ENCODE measurements at places on chromosomes 6 and 20.

- DNase-seq, result no peak
These were observed 470.2 kb upstream of the BTBD3 start for GRCh38 chr20:11447371-11448100.

DNA sequence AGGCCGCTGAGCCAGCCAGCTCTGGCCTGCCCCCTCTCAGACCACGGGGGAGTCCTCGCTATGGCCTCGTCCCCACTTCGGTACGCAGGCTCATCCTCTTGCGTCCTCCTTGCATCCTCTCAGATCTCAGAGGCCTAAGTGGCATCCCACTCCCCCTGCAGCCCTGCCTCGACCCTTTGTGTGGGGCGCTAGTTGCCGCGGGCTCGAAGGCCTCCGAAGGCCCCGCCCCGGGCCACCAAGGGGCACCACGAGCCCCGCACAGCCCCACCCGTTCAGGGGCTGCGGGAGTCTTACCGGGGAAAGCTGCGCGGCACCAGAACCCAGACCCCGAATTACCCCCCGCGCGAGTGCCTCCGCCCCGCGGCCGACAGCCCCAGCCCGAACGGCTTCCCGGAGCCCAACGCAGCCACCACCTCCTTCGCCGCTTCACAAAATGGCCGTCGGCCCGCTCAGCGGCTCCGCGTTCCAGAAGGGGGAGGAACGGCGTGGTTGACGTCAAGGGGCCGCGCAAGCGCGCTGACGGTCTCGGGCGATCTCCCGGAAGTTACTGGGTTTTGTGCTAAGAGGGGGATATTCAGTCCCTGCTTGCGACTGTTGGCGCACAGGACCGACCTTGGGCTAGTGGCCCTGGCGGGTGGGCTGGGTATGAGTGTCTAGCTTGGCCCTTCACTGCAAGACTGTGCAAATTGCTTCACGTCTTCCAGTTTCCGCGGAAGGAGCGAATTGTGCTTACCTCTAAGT is at the start of the genes CPNE1 and RBM12:
TSS of gene CPNE1 (minus strand) at position 435 of the 741 bp plus-strand sequence. CDS start 31,977 bp downstream, outside the sequence.
TSS of gene RBM12 (minus strand) at position 435 of the 741 bp plus-strand sequence. CDS start 9,578 bp downstream, outside the sequence.
- DNase-seq, result peak; percentile 95

- peak; percentile 71 for DNase-seq
These were observed 773 bp upstream of the AHI1 start for GRCh38 chr6:135498185-135498841.

- DNase-seq, result no peak
These were observed 736.4 kb upstream of the MARCKS start for GRCh38 chr6:113120582-113121285.

- peak; percentile 13 for DNase-seq
These were observed 717 bp downstream of the CSNK2A1 start for GRCh38 chr20:542777-543368.

GRCh38 chr6:30130887-30131862 is 4.8 kb upstream of the TRIM40 start:
- peak; percentile 68 for DNase-seq

DNA sequence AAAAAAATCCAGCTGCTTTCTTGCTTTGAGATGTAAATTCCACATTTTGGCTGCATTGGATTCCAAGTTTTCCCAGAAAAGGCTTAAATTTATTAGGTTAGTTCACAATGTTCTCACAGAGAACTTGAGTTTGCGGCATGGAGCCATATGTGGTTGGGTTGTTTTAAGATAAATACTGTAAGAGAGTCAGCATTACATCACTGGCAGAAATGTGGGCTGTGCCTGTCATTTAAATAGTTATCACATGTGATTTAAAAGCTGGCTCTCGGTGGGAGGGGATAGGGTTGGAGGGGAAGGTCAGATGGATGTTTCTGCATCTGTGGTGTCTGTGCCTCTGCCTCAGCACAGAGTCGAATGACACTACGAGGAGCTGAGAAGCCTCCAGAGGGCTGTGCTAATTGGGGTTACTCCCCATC is 73.8 kb upstream of the SCP2D1 start:
- DNase-seq, result no peak

DNA sequence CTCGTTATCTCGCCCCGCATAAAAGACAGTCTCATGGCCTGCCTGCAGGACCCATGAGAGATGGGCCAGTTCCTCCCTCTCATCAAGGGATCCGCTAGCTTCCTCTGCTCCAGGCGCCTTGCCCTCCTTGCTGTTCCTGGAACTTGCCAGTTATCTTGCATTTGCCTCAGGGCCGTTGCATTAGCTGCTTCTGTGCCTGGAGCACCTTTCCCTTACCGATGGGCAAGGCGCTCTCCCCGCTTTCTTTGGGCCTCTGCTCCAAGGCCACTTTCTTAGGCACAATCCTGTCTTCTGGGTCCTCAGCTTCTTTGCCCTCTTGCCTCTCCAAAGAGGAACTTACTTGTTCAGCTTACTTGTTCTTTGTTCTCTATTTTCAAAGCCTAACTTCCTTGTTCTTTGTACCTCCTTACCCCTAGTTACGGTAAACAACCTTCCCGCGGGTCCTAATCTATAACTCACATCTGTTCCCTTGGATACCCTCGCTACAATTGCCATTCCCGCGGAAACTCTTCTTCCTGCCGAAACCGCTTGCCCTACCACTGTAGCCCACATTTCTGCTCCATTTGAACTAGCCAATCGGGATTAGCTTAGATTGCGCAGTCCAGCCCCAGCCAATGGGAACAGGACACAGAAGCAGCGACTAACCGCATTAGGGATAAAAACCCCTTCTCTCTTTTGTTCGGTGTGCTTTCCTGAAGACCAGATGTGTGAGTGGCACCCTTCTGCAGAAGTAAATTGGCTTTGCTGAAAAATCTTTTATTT is 887 bp upstream of the NSFL1C start:
- no peak for DNase-seq

DNA sequence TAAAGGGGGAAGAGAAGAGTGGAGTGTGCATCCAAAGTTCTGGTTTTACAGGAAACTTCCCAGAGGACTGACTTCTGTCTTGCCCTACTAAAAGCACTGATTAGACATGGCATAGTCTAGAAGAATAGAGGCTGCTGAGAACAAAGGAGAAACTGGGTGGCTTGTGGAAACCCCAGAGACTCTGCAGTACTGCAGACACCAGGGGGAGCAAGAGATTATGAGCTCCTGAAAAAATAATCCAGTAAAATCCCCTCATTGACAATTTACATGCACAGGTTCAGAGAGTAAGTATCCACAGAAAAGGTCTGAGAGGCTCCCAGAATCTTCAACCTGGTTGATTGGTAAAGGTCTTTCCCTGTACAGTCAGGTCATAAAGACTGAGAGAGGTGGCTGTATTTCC is 48.7 kb upstream of the CLVS2 start:
- no peak for DNase-seq

DNA sequence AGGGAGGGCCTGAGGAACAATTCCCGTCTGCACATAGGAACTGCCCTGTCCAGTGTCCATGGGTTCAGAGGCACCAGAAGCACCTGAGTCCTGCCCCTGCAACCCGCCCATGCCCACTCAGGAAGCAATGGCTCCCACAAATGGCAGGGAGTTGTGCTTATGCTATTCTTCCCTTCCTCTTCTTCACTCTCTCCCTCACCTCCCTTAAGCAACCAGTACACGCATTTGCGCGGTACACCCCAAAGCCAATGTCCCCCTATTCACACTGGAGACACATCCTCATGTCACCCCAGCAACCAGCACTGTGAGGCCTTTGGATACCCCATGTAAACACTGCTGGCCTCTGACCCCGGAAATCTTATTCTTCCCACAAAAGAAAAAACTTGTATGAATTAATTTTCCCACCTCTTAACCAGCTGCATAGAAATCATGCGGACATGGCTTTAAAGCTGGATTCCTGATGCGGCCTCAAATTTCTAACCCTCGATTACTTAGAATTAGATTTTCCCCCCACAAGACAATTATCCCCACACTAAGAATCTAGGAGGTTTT is 30.9 kb downstream of the FYN start:
- DNase-seq, result no peak

GRCh38 chr6:156974830-156975261 is 197.7 kb downstream of the ARID1B start:
- DNase-seq, result no peak

DNA sequence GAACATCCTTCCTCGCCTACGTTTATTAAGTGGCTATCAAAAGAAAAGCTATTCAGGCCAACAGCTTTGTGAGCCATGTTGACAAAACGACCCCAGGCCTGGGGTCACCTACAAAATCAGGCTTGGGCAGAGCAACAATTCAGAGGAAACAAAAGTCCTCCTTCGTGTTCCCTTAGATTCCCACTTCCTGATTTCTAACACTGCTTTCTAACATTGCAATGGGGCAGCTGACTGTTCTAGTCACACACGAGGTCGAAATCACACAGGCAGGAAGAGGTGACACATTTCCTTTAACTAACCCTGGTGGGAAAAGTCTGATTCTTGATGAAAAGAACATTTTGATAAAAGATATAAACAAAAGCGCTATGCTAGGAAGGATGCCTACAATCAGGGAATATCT is 31.9 kb downstream of the WDR27 start:
- no peak for DNase-seq

DNA sequence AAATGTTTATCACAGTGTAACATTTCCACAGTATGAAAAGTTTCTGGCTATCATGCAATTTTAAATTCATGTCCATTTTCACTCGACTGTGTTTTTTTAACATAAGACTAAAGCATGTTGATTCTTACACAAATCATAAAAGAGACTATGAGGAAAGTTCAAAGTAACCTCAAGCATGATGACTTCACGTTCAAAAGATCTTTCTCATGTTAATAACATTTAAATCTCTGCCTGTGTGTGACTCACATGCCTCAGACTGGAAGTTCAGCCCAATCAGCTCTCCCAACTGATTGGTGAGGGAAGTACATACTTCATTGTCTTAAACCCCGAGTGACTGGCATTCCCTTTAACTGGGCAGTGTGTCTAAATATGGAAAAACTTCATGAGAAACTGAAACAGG is 37.4 kb downstream of the ATXN1 start:
- DNase-seq, result no peak

GRCh38 chr6:12232339-12232738 is 57.8 kb upstream of the EDN1 start:
- DNase-seq, result no peak

- no peak for DNase-seq
These were observed 20.3 kb downstream of the CYB5R4 start for GRCh38 chr6:83879746-83880145.

- no peak for DNase-seq
These were observed 22.8 kb upstream of the SCP2D1 start for GRCh38 chr20:18790787-18791186.

- DNase-seq, result no peak
These were observed 46.4 kb downstream of the PTPRA start for GRCh38 chr20:2919518-2920245.

DNA sequence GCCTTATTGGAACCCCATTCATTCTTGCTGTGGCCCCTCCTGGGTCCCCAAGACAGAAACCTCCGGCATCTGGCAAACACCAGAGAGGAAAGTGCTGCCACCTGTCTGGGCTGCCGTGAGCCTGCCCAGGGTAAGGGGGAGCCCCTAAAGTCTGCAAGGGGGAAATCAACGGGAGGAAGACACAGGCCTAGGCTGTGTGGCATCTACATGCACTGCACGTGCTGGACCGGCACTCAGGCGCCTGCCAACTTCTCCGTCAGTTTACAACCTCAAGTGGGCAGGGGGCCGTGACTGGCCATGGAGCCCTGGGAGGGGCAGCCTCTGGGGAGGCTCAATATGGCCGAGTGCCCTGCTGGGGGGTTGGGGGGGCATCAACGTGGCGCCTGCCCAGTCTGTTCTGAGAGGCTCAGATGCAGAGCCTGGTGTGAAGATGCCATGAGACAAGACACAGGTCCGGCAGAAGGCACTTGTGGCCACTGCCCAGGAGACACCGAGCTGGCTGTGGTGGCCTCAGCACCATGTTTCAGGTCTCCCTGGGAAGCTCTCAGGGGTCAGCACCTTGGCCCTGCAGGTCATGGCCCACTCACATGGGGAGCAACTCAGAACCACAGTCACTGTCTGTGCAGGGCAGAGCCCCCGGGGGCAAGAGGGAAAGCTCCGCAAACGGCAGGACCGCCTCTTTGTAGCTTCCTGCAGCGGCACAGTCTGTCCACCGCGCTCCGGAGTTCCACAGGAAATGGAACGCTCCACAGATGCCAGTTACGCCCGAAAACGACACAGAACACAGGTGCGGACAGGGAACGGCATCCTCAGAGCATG is 8.4 kb downstream of the UCKL1 start:
- no peak for DNase-seq

GRCh38 chr20:15726416-15726815 is 846.8 kb downstream of the KIF16B start:
- DNase-seq, result no peak

- no peak for DNase-seq
These were observed 234.7 kb upstream of the ADGRB3 start for GRCh38 chr6:68400396-68400795.

GRCh38 chr20:38863024-38863851 is 57.7 kb downstream of the PPP1R16B start:
- DNase-seq, result no peak

DNA sequence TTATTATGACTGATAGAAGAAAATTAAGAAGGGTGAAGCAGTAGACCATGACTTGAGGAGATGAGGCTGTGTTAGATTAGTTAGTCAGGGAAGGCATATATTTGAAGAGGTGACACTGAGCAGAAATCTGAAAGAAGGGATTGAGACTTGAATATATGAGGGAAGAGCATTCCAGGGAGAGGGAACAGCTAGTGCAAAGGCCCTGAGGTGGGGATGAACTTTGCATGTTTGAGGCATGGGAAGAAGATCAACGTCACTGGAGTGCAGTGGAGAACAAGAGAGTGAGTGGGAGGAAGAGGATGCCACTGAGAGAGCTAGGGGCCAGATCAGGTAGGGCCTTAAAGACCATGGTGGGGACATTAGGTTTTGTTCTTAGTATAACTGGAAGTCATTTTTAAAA is 119.0 kb downstream of the ZDHHC14 start:
- DNase-seq, result no peak

- peak; percentile 42 for DNase-seq
These were observed 779 bp downstream of the HEBP2 start for GRCh38 chr6:138404666-138405337.

DNA sequence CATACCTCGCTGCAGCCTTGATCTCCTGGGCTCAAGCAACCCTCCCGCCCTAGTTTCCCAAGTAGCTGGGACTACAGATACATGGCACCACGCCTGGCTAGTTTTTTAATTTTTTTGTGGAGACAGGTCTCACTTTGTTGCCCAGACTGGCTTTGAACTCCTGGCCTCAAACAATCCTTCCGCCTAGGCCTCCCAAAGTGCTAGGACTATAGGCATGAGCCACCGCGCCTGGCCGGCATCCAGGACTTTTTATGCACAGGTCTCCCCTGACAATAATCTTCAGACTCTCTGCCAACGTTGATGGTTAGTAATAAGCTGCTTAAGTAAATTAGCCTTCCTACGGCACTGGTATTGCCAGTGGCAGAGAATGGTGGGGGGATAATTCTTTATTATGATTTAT is 110.5 kb upstream of the MTHFD1L start:
- no peak for DNase-seq

DNA sequence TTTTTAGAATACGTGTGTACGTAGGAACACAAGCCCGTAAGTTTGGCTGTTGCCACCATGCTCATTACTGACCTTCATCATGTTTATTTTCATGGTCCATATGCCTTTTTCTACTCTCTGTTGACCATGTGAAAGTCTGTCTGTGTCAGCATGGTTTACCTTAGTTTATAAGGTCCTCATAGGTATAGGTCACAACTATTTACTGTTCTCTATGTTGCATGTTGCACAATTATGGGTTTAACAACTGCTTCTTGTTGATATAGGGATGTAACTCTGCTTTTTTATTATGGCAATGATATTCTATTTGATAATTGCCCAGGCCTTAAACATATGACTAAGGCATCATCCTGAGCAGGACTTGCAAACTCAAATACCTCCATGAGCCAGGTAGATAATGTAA is 13.4 kb upstream of the RANBP9 start:
- no peak for DNase-seq

GRCh38 chr20:2751878-2752566 is 48.4 kb downstream of the CPXM1 start:
- DNase-seq, result peak; percentile 57
